ENCODE measurements at places on chromosomes 4 and X.

GRCh38 chrX:103608306-103608963 lies 672 bp downstream of the TCEAL3 start:
- DNase-seq, result no peak

GRCh38 chr4:24470666-24471485 lies 113.5 kb downstream of the DHX15 start:
- DNase-seq, result peak; percentile 18

DNA sequence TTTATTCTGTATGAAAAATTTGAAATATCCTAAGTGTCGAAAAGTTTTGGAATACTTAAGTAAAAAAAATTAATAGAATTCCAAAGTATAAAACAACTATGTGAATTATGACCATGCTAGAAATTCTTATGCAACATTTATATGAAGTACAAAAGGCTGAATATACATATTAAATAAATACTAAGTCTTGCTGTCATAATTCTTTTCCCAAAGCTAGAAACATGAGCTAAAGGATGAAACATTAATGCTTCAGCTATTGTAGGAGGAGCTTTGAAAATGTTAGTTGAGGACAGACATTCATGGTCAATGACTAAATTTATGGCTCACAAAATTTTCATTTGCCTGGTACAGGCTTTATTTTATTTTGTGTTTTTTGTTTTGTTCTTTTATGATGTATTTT lies 207.3 kb downstream of the GABRB1 start:
- no peak for DNase-seq

GRCh38 chrX:136829413-136829812 lies 48.7 kb upstream of the ARHGEF6 start:
- no peak for DNase-seq

- DNase-seq, result no peak
Observed at GRCh38 chr4:8394061-8394519, 46.4 kb downstream of the ACOX3 start.

- no peak for DNase-seq
Observed at GRCh38 chr4:153781717-153782416, 7.0 kb downstream of the SFRP2 start.

GRCh38 chr4:6217716-6218381 lies 17.5 kb upstream of the JAKMIP1 start:
- no peak for DNase-seq

DNA sequence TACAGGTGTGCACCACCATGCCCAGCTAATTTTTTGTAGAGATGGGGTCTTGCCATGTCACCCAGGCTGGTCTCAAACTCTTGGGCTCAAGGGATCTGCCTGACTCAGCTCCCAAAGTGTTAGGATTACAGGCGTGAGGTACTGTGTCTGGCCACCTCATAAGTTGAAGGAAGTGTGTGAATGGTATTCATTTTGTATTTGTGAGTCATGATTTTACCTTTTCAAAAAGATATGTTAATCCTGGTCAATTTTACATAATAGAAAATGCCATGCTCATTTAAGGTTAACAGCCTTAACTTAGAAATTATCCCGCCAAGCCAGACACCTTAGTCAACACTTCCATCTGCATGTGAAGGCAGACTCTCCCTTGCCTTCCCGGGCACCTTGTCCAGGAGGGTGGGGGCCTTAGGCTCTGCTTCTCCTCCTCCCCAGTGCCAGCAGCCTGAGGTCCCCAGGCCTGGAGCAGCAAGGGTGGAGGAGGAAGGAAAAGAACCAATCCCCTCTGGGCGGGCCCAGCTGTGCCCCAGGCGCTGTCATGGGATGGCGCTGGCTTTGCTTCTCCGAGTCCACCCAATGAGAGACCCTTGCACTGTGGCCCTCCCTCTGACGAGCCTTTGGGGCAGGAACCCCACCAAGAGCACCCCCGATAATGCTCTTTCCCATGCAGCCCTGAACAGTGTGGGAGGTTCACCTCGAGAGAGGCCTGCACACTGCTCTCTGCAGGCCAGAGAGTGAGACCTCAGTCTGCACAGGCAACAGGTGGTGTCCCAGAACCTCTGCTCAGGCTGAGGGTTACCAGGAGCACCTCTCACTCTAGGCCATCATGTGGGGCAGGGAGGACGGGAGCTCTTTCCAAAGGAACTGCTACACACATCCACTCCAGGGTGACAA lies 37.3 kb downstream of the RNF212 start:
- DNase-seq, result no peak

DNA sequence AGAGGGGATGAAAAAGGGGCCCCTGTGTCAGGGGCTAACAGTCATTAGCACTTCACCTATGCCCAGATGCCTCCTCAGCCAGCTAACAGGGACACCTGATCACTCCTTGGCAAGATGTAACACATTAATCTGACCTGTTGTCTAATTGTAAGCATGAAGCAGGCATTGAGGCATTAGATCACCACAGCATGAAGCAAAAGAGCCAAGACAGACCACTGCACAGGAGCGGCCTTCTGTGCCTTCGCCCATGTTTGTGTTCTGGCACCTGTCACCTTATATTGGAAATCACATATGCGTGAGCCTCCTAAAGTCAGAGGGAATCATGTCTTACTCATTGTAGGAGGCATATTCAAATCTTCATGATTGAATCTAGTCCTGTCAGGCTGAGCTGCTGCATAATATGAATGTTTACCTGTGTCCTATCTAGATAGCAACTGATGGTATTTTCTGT lies 48.4 kb downstream of the PTTG2 start:
- DNase-seq, result no peak

- DNase-seq, result no peak
Observed at GRCh38 chrX:39633293-39633692, 464.5 kb downstream of the BCOR start.

- DNase-seq, result no peak
Observed at GRCh38 chr4:43325220-43325967, 432.9 kb downstream of the GRXCR1 start.

GRCh38 chr4:124028182-124028581 lies 631.6 kb downstream of the SPRY1 start:
- DNase-seq, result no peak

DNA sequence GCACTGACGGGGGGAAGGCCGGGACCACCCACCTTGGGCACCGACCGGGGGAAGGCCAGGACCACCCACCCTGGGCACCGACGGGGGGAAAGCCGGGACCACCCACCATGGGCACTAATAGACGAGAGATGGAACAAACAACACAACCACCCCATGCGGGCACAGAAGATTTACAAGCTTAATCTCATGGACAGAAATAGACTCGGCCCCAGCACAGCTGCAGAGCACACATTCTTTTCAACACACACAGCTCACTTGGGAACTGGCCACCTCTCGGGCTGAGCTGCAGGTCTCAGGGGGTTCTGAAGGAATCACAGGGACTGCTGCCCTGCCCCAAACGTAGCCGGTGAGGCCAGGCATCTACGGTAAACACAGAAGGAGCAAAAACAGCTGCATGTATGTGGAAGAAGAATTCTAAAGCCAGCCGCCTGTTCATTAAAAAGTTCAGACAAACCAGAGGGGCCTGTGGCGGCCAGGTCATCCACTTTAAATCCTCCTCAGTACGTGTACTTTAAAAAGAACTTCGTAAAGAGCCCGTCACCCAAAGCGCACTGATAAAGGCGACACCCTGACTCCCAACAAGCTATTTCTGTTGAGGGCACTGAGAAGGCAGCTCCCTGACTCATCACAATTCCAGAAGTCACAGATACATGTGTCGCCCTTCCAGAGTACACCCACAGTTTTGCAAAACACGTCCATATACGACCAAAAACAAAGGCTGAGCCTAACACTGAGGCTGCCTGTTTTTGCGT lies 17.7 kb downstream of the PPP2R3B start:
- DNase-seq, result no peak

- DNase-seq, result no peak
Observed at GRCh38 chr4:150348079-150348478, 233.9 kb upstream of the MAB21L2 start.

DNA sequence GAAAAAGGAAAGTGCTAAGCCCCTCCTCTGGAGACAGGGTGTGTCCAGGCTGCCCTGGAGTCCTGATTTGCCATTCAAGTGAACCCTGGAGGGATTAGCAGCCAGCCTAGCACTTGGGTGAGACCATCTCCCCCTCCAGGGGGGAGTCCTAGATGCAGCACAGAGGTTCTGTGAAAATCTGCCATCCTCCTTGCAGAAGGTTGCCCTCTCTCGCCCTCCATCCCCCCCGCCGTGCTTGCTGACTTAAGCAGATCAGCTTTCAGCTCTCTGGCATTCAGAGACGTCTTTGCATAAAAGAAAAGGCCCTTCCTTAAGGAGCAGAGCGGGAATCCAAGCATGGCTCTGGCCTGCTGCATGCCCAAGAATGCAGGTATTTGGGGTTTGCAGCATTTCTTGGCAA lies 102.1 kb upstream of the SCML1 start:
- no peak for DNase-seq

- DNase-seq, result peak; percentile 57
Observed at GRCh38 chrX:46978341-46979291, 66.4 kb downstream of the JADE3 start.

GRCh38 chrX:136954930-136955329 lies 74.4 kb upstream of the RBMX start:
- DNase-seq, result no peak

DNA sequence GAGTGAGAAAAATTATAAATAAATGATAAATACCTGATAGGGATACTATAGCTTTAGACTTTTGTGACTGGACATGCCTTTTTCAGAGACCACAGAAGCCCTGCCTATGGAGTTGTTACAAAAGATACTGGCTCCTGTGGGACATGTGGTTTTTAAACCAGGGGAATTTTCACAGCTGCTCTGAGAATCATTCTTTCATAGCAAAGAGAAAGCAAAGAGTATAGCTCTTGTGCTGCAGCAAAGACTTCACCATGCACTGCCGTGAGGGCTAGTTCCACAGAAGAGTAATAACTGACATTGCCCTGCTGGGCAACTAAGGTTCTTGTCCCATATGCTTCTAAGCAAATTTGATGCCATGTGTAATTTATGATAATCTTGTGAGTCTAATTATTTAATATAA lies 98.2 kb downstream of the MAPK10 start:
- DNase-seq, result no peak

GRCh38 chr4:176970853-176971252 lies 178.1 kb upstream of the VEGFC start:
- no peak for DNase-seq

GRCh38 chrX:112997991-112998390 lies 157.4 kb upstream of the AMOT start:
- no peak for DNase-seq

DNA sequence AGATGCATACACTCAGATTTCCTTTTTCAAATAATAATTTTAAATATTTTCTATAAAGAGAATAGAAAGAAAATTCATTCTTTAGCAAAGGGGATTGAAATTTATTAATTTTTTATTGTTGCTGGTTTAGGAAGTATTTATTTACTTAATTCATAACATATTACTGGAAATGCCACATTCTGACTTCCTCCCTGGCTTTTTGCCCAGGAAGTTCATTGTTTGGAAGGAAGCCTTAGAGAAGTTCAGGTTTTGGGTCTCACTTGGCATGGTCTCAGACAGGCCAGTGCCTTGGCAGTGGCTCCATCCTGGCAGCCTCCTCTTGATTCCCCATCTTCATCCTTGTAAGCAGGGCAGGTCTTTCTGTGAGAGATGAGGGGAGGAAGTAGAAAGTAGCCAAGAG lies 50.5 kb downstream of the IL15 start:
- no peak for DNase-seq

- no peak for DNase-seq
Observed at GRCh38 chrX:18099745-18100144, 120.9 kb downstream of the BEND2 start.

DNA sequence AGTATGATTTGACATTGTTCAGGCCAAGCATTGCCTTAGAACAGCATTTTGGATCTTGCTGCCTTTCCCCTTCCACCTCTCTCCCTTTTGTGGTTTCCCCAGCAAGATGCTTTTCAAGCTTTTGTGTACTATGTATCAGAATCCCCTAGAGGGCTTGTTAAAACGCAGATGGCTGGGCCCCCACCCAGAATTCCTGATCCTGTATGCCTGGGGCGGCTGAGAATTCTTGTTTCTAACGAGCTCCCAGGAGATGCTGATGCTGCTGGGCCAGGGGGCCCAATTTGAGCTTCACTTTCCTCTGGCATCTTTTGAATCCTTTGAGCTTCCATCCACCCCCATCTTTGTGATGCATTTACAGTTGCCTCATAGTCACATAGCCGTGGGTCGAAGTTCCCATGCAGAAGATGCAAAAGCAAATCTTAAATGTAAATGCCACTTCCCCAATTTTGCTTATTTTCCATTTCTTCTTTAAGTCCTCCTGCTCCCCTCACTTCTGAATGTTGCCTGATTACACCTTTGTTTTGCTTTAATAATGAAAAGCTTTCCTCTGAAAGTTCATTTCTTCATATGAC lies 18.5 kb downstream of the HCCS start:
- no peak for DNase-seq

- no peak for DNase-seq
Observed at GRCh38 chr4:8725071-8725841, 132.7 kb downstream of the CPZ start.

- DNase-seq, result no peak
Observed at GRCh38 chr4:178784491-178784890, 1342.3 kb upstream of the AGA start.

- DNase-seq, result no peak
Observed at GRCh38 chr4:20857081-20857480, 156.8 kb downstream of the PACRGL start.

DNA sequence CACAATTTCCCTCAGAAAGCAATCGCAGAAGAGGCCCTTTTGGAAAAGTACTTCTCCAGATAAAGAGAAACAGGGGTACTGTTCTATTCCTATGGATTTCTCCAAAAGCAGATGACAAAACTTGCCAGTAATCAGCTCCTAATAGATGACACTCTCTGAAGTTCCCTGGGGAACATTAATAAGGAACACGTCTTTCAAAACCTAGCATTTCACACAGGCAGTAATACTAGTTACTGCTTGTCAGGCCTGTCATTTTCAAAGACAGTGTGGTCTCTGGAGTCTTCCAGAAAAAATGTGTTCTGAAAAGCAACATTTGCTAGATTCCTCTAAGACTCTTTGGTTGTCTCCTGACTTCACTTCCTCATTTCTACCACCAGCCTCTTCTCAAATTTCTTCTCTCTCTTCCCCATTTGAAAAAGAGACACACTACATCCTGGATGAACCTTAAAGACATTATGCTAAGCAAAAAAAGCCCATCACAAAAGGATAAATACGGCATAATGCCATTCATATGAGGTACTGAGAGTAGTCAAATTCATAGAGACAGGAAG lies 47.3 kb downstream of the CHRDL1 start:
- no peak for DNase-seq

GRCh38 chr4:55866290-55866907 lies 13.0 kb downstream of the EXOC1 start:
- DNase-seq, result no peak

GRCh38 chr4:8348071-8348470 lies 78.5 kb downstream of the HTRA3 start:
- DNase-seq, result no peak

DNA sequence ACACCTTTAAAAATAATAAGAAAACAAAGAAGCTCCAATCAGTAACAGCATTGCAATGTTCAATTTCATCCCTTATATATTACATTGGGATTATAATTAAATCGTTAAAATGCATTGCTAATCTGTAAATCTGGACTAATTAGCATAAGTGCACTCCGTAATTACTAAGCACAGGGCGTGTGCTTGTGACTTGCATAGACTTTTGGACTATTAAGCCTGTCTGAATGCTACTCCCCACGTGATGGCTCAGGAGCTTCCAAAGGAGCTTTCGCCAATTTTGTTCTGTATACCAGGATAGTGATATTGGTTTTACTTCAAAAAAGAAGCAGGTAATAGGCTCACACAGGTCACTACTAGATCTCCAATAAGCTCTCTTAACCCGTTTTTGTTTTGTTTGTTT lies 497.1 kb downstream of the SMARCA1 start:
- no peak for DNase-seq

Measured in activated T-cell treated with anti-CD3 and anti-CD28 coated beads for 48 hours (primary cell).